ENCODE measurements at places on chromosomes 1 and 21. TPM values are rescaled to one million over a fixed set of nuclear protein-coding genes. Genes with fewer than 3 reads are reported as not detected.

The FAM177B gene
- not detected for total RNA-seq

The KCNA3 gene
- total RNA-seq, result not detected

The FNDC7 gene
- not detected for total RNA-seq

The BEND5 gene
- total RNA-seq, result not detected

The FOXO6 gene
- total RNA-seq, result 0.05 TPM

The SLFNL1 gene
- 0.03 TPM for total RNA-seq

The RAB13 gene
- 33.5 TPM for total RNA-seq

The DIRAS3 gene
- 1.1 TPM for total RNA-seq

The SLC44A5 gene
- total RNA-seq, result 0.05 TPM

The ITSN1 gene
- 53.2 TPM for total RNA-seq

The REN gene
- total RNA-seq, result not detected

The VWA5B1 gene
- total RNA-seq, result not detected

The OR6K6 gene
- total RNA-seq, result not detected

The LEMD1 gene
- total RNA-seq, result not detected

The LCE1F gene
- not detected for total RNA-seq

The CELA3B gene
- not detected for total RNA-seq

The RGS2 gene
- total RNA-seq, result 4.7 TPM

The MCOLN3 gene
- total RNA-seq, result 0.16 TPM

The FYB2 gene
- total RNA-seq, result not detected

The SNIP1 gene
- total RNA-seq, result 40.3 TPM

The LRRC39 gene
- 0.13 TPM for total RNA-seq

The CFHR1 gene
- not detected for total RNA-seq

The DMRTA2 gene
- total RNA-seq, result 15.0 TPM

The RPTN gene
- total RNA-seq, result not detected

The TNNT2 gene
- total RNA-seq, result not detected

The MCOLN2 gene
- total RNA-seq, result 1.4 TPM

The CAMSAP2 gene
- total RNA-seq, result 19.8 TPM

The IL24 gene
- total RNA-seq, result 3.5 TPM

The SAMSN1 gene
- total RNA-seq, result not detected

The CDC42BPA gene
- 52.8 TPM for total RNA-seq

The FAM163A gene
- not detected for total RNA-seq

The TNFRSF1B gene
- 1.4 TPM for total RNA-seq

The MMP23B gene
- total RNA-seq, result 0.79 TPM

The COL24A1 gene
- 0.03 TPM for total RNA-seq

The ODR4 gene
- total RNA-seq, result 16.4 TPM

The ANXA9 gene
- total RNA-seq, result not detected

The PWP2 gene
- 24.4 TPM for total RNA-seq

The TMCC2 gene
- 10.3 TPM for total RNA-seq

The C4BPA gene
- not detected for total RNA-seq

The SUSD4 gene
- total RNA-seq, result 0.03 TPM

The TSACC gene
- total RNA-seq, result not detected

The FCER1G gene
- total RNA-seq, result 1.1 TPM

The C8A gene
- not detected for total RNA-seq

The RAD54L gene
- 10.4 TPM for total RNA-seq

The DISP3 gene
- not detected for total RNA-seq

The CLCNKB gene
- total RNA-seq, result not detected

The IFNAR2 gene
- 5.1 TPM for total RNA-seq

The RGS1 gene
- total RNA-seq, result not detected

The SHE gene
- not detected for total RNA-seq

All from SJSA1 (cell line).